ENCODE measurements at places on chromosomes 6 and 20.

DNA sequence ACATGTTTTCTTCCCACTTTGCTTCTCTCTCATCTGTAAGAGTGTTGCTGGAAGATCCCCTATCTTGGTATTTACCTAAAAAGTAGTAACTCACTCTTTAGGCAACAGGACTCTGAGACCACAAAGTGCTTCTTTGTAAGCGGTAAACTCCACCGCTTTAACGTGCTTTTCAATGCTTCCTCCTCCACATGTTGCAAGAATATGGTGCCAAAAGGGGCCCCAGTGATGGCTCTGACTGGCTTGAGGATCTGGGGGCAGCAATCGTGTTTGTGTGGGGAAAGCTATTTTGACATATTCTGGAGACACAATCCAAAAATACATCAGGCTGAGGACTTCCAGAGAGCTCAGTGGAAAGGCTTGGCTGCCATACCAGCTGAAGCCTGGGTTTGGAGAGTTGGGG is 12.4 kb upstream of the CPNE5 start:
- DNase-seq = no peak

DNA sequence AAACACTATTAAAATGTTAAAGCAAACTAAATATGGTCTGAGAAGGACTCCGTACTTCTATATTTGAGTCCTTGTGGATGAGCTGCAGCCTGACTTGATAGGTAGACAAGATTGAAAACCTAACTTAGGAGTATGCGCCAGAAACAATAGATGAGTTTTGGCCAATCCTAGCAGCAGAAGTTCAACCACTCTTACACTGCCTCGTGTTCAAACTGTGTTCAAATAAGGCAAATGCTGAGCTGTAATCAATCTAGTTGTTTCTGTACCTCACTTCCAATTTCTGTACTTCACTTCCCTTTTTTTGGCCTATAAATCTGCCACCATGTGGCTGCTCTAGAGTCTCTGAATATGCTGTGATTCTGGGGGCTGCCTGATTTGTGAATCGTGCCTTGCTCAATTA is 13.2 kb upstream of the SERINC1 start:
- no peak for DNase-seq

DNA sequence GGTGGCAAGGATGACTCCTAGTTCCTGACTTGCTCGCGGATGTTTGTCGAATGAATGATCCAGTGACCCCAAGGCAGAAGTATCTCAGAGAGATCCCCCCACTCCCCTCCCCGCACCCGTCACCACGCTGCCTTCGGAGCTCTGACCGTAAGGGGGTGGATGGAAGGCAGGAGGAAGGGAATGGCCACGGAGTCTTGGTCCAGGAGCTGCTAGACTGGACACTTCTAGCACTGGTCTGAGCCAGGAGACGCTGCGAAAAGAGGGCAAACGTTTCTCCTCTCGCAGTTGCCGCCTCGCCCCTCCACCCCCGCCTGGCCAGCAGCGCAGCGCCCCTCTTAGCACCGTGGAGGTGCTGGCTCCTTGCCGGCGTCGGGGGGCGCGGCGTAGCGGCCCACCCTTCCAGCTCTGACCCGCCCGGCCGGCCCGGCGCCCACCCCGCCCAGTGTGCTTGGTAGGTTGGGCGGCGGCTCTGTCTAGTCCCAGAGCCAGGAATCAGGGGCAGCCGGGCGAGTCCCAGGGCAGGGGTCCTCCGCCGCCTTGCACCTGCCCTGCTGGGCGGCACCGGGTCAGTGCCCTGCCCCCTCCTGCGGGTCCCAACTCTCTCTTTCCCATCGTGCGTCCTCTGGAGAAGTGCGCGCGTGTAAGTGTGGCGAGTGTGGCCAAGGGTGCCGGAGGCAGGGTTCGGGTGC is 2.4 kb upstream of the DBNDD2 start:
- peak; percentile 67 for DNase-seq

DNA sequence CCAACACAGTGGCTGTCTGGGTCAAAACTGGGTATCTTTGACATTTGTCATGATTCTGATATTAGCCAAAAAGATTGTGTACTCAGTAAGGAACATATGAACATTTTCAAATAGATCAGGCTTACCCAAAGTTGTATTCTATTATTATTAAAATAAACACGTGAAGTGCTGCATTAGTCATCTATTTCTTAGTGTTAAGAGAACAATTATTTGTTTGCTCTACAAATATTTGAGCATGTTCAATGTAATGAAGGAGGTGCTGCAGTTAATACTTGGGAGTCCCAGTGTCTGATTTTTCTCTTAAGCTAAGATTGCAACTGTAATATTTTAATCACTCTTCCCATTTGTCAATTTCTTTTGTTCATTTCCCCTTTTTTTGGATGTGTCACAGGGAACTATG is 28.2 kb downstream of the CNR1 start:
- DNase-seq = no peak

GRCh38 chr6:167146977-167147376 is 10.8 kb downstream of the GPR31 start:
- no peak for DNase-seq

DNA sequence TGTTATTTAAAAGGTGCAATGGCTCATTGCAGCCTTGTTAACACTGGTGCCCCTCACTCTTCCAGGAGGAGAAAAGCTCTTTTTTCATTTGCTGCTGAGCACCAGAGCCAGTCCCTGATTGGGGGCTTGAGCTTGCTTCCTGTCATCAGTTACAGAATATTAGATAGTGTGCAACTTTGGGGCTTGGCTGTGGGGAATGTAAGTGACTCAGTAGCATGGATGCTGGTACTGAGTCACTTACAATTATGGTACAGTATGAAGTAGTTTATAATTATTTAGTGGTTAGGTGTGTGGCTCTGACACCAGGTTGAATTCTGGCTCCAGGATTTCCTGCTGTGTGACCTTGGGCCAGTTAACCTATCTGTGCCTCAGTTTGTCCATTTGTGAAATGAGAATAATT is 37.6 kb downstream of the ANKS1A start:
- peak; percentile 83 for DNase-seq

- DNase-seq = no peak
Measured at GRCh38 chr6:107987805-107988204, 29.8 kb upstream of the SEC63 start.

GRCh38 chr6:30615219-30615957 is 1.7 kb downstream of the PPP1R10 start:
- peak; percentile 91 for DNase-seq

Measured in ELR (cell line).